ENCODE measurements at places on chromosomes 1 and 21.

DNA sequence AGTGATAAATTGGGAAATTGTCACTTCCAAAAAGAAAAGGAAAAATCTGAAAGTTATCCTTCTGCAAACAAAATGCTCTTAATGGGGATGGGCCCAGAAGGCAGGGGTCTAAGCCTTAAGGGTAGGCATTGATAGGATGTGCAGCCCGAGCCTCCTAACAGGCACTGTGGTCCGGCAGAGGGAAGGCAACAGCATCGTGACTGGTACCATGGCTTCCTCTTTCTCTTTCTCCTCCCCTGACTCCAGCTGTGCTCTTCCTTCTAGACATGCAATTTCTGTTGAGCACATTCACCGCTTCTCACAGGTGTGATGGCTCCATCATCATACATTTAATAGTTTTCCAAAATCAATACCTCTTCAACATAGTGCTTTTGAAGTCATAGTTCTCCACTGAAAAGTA, 91.5 kb downstream of the SELENOF start:
- DNase-seq: no peak

- DNase-seq: no peak
These were observed 32.5 kb downstream of the CDC42BPA start for GRCh38 chr1:227285745-227286144.

DNA sequence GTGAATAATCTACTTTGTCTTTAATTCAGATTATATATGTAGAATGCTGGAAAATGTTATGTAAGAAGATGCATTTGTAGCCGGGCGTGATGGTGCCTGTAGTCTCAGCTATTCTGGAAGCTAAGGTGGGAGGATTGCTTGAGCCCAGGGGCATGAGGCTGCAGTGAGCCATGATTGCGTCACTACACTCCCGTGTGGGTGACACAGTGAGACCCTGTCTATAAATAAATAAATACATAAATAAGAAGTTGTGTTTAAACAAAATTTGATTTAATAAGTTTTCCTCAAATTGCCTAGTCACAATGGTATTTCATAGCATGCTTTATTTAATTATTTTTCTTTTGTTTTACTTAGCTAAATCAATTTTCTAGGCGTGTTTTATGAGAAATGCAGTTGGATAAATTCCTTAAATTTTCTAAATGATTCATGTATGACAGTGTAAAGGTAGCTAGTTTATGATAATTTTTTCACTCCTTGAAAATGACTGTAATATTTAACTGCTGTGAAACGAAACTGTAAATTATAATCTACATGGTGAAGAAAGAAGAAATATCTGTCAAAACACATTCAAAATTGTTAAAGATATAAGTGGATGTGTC, 232.6 kb downstream of the SRGAP2C start:
- no peak for DNase-seq

DNA sequence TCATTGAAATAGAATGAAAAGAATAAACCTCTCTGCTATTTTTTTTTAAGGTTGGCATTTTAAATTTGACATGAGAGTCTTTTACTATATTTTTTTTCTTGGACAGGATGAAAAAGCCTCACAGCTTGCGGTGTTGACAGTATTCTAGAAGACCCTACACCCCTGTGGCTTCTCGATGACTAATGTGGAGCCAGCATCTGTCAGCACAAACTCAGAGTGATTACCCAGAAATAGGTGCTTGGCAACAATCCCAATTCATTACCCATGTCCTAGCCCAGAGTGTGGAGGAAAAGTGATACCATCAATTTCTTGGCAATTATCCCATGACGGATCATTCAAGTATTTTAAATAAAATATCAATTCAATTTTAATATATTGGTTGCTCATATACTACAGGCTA, 186.8 kb upstream of the MAP1LC3C start:
- no peak for DNase-seq

DNA sequence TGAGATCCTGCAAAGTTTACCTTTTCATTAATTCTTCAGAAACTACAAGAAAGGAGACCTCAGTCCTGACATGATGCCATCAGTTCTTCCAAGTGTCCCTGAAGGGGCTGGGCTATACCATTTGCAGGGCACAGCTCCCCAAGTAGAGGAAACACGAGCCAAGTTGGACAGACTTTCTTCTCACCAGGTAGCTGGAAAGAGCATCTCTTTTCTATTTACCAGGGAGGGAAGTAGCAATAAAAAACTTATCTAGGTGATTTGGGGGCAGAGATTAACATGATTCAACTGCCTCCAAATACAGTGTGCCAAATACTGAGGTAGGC, 103.9 kb upstream of the KCND3 start:
- DNase-seq: no peak

- DNase-seq: no peak
These were observed 8.2 kb downstream of the TNN start for GRCh38 chr1:175075572-175076568.

GRCh38 chr21:45142469-45143308, 68.3 kb downstream of the ADARB1 start:
- DNase-seq: no peak

GRCh38 chr1:29306471-29307140, 70.3 kb downstream of the PTPRU start:
- no peak for DNase-seq
